Activated T-helper 1 cell treated with anti-CD3 and anti-CD28 coated beads, Interleukin-2, amount 50 U/mL, for 16 hours (primary cell): ENCODE measurements at places on chromosomes 7 and 10.

DNA sequence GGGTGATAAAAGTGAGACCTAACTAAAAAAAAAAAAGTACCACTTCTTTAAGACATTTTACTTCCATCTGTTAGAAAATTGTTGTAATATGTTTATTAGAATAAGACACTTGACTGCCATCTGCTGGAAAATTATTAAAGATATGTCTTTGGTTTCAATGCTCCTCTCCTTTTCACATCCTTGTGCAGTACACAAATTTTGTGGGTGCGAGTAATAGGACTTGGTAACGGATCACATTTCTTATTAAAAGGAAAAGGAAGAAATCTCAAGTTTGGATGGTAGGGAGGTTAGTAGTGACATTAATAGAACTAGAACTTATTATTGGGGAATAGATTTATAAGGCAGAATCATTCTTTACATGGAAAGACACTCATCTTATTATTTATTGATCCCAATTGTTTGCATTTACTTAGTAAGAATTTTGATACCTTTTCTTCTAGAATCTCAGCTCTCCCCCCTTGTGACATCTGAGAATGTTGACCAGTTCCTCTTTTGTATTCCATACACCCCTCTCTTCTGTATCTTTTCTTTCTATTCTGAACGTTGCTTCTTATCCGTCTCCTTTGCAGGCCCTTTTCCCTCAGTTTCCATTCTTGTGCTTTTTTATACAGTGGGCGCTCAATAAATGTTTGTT is 43.0 kb upstream of the RPA3 start:
- DNase-seq, result no peak

DNA sequence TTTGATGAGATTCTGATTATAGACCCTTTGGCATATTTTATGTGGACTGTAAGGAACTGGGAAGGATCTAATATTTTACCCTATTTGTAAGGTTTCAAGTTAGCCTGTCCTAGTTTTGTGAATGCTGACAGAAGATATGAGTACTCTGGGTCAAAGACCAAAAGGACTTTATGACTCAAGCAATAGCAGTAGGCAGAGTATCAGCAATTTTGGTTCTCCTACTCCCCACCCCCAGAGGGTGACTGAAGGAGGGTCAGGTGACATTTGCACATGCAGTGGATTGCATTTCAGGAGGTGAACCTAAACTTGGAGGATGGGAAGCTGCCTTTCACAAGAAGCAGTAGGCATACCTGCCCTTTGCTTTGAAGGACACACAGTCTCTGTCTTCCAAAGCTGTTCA is 84.0 kb upstream of the KLF6 start:
- no peak for DNase-seq

DNA sequence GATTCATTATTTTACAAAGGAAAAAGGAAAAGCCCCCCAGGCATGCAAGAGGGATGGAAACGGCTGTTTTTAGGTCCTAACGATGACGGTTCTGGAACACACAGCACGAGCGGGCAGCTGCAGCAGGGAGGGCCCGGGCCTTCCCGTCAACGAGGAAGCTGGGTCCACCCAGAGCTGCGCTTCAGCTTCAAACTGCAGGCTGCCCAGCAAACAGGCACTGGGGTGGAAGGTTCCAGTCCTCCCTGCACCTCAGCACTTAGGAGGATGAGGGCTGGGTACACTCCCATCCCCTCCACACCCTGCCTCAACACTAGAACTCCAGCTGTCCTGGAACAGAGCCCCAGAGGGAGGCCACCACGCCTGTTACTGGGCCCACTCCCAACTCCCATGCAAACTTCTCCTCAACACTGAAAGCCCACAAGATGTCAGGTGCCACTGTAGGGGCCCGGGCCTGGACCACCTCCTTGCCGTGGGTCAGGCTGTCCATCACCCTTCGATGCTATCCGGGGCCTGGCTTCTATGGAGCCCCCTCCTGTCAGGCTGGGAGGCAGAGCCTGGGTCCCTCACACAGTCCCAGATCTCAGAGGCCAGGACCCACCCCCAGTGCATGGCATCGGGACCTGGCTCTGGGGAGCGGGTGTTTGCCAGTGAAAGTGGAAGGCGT is 33.0 kb downstream of the PAPOLB start:
- DNase-seq, result no peak

DNA sequence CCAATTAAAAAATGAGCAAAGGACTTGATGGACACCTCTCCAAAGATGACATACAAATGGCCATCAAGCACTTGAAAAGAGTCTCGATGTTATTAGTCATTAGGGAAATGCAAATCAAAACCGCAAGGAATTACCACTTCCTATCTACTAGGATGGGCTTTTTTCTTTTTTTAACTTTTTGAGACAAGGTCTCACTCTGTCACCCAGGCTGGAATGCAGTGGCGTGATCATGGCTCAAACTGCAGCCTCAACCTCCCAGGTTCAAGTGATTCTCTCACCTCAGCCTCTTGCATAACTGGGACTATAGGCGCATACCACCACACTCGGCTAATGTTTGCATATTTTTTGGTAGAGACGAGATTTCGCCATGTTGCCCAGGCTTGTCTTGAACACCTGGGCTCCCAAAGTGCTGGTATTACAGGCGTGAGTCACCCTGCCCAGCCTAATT is 13.6 kb downstream of the NKX1-2 start:
- no peak for DNase-seq

DNA sequence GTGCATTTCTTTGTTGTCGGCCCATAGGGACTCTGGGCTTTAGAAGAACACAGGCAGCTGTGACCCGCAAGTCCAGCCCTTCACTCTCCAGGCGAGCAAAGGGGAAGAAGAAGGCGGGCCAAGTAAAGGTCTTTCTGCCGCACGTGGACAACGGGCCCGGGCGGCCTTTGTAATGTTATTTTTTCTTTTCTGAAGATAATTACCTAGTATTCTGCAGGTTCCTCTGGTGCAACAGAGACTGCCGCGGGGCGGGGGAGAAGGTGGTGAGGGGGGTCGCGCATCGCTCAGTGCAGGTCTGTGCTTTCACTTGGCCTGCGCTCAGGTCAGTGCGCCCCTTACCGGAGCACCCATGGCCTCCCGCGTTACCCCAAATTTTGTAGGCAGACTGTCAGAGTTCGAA is 7.1 kb upstream of the TBX20 start:
- no peak for DNase-seq

DNA sequence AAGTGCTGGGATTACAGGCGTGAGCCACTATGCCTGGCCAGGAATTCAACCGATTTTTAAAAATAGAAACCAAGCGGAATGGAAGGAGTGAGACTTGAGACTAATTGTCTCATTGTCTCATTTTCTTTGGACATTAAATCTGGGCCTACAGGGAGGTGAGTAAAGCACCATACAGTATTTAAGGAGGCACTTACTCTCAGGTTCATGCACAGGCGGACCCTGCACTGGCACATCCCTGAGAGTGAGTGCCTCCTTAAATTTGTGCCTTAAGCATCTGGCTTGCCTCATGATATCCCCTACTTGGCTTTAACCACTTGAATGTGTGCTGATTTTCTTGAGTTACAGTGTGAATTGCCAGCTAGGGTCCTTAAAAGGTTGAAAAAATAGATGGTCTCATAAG is 10.6 kb downstream of the UBE3C start:
- DNase-seq, result no peak
